ENCODE measurements at places on chromosomes 6 and 20.
A peak's percentile ranks its signal among the peaks of the same experiment; 100 is the strongest.

- DNase-seq, result no peak
Observed at GRCh38 chr6:2101213-2101612, 144.2 kb downstream of the GMDS start.

GRCh38 chr6:7922596-7922995, 12.0 kb upstream of the TXNDC5 start:
- DNase-seq, result no peak

DNA sequence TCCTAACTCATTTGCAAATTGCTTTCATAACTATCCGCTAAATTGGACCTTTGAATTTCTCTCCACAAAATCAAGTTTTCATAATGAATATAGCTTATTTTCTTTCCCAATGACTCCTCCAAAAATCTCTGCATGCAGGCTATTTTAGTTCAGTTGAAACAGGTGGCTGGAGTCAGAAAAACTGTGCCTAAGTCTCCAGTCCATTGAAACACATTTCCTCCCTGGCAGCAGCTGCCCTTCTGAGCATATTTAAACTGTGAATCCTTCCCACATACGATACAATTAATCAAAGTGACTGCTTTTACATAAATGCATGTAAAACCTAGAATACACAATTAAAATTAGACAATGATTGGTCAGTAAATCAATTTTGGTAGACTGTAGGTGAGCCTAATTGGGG, 344.6 kb upstream of the MARCKS start:
- no peak for DNase-seq

DNA sequence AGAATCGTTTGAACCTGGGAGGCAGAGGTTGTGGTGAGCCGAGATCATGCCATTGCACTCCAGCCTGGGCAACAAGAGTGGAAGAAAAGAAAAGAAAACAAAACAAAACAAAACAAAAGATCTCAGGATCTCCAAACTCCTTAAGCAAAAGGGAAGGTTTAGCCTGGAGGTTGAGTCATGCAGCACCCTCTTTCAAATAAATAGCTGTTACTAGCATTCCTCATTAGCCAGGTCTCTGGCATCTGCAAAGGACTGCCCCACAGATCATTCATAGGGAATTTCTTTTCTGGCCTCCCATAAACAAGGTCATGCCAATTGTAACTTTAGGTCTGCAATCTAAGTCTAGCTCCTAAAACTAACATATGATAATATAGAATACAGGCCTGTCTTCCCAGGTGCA, 37.2 kb downstream of the EDN1 start:
- DNase-seq, result no peak

DNA sequence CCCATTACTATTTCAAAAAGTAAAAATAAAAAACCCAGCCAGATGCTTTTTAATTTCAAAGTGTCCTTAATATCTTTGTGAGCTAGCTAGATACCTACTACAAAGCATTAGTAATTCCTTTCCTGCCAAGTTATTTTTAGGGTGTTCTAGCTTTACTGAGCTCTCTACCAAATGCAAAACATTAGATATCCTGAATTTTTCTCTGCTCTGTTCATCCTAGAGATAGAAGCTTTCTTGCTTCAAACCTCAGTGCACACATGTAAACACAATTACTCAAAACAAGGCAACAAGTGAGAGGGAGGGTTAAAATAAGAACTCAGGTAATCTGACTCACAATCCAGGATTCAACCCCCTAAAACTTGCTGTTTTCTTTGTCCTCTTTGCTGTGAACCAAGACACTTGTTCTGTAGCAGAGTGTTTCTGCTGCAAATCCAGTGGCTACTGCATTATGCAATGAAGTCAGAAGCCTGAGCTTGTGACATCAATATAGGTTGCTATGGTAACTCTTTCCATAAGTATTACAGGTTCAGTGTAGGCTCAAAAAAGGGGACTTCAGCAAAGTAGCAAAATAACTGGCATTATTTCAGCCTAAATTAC, 72.6 kb upstream of the STXBP5 start:
- DNase-seq, result peak; percentile 26

GRCh38 chr20:59771506-59772372, 161.7 kb downstream of the SYCP2 start:
- DNase-seq, result no peak

Measured in Kasumi-1 (cell line).